Amniotic epithelial cell (primary cell): ENCODE measurements at places on chromosomes 11 and 22.

DNA sequence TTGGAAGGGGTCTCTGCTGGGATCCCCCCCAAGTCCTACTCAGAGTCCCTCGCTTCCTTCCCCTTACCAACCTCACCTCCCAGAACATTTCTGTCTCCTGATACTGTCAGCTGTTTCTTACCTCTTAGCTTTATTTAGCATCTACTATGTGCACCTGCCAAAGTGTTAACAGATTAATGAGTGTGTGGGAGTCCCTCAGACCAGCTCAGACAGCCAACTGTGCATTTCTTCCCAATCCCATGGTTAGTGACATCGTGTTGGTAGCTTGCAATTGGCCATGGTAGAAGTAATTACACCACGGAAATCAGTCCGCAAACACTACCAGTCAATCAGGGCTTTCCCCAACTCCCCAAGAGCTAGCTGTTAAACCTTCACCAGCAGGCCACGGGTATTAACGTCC is 150.6 kb downstream of the DSCAML1 start:
- no peak for DNase-seq

DNA sequence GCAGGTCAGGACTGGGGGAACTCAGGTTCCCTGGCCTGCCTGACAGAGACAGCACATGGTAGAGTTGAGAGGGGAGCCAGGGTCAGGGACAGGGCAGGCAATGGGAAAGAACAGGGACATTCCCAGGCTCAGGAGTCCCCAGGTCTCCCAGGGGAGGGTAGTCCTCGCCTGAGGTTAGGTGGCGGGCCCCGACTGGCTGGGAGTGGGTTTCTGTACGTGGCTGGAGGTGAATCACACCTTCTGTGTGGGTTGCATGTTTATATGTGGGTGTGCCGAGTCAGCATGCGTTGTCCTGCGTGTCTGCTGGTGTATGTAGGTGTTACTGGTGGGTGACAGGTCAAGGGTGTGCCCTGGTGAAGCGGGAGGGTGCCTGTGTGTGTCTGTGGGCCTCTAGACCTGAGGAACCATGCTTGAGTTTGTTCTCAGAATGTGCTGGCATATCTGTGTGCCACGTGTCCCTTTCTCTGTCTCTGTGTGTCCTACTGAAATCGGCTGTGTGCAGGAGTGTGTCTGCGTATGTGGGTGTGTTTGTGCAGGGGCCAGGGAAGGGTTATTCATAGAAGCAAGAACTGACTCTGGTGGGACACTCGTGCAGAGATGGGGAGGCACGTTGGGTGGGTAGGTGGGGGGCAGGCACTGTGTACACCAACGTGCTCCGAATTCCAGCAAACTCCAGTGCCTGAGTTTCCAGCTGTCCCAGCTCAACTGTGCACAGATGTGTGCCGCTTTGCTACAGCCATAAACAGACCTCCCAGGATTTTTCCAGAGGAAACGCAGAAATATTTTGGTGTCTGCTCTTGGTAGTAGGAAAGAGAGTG is 23.8 kb upstream of the OAF start:
- no peak for DNase-seq

- no peak for DNase-seq
Observed at GRCh38 chr11:112835591-112836255, 125.5 kb upstream of the NCAM1 start.

- peak; percentile 78 for DNase-seq
Observed at GRCh38 chr11:37504921-37505320, 906.9 kb upstream of the RAG2 start.

GRCh38 chr11:200224-201003 is 6.8 kb downstream of the BET1L start:
- DNase-seq, result no peak

DNA sequence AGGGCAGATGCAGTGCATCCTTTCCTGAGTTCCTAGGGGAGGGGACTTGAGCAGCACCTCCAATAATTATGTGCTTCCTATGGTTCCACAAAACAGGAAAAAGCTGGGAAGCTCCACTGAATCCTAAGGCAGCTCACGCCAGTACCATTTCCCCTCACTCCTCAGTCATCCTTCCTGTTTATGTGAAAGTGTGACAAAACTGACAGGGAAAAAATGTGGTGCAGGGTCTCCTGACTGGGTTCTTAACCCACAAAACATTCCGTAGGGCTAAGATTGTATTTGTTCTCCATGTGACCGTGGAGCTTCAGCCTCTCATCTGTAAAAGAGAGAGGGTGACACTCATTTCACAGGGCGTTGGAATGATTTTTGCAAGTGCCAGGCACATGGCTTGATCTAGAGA is 12.2 kb upstream of the LYVE1 start:
- no peak for DNase-seq

DNA sequence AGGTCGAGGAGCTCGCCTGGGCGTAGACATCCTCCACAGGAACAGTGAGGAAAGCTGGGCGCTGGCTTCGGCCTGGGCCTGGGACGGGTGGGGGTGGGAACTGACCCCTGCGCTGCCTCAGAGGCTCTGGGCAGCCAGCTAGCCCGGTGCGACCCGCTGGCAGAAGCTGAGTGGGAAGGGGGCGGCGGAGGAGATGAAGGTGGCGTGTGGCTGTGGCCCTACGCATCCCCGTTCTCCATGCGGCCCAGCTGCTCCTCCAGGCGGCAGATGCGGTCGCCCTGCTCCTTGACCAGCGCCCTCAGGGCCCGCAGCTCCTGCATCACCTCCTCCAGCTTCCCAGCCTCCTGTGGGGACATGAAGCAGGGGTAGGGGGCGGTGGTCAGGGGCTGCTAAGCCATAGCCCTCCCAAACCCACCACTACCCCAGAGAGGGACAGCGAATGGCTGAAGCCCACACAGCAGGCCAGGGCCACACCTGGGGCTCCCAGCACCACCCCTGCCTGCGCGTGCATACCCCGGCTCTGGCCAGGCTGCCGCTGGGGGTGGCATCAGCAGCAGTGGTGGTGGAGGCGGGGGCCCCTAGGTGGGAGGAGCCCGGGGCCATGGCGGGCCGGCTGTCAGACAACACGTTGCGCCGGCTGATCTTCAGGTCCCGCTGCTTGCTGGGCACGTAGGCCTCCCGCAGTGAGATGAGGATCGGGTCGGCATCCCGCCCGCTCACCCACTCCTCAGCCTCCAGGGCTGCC is 848 bp upstream of the PTPRCAP start:
- DNase-seq, result no peak

- DNase-seq, result no peak
Observed at GRCh38 chr22:44116331-44116730, 64.4 kb upstream of the PARVG start.

GRCh38 chr22:17115945-17116565 is 5.1 kb downstream of the TMEM121B start:
- DNase-seq, result no peak

GRCh38 chr11:60370252-60370810 is 8.0 kb upstream of the MS4A7 start:
- no peak for DNase-seq

- peak; percentile 93 for DNase-seq
Observed at GRCh38 chr11:35190804-35191348, 51.9 kb downstream of the CD44 start.

GRCh38 chr11:131463649-131464425 is 93.4 kb downstream of the NTM start:
- DNase-seq, result no peak

- no peak for DNase-seq
Observed at GRCh38 chr11:111120161-111120560, 125.4 kb upstream of the POU2AF2 start.

DNA sequence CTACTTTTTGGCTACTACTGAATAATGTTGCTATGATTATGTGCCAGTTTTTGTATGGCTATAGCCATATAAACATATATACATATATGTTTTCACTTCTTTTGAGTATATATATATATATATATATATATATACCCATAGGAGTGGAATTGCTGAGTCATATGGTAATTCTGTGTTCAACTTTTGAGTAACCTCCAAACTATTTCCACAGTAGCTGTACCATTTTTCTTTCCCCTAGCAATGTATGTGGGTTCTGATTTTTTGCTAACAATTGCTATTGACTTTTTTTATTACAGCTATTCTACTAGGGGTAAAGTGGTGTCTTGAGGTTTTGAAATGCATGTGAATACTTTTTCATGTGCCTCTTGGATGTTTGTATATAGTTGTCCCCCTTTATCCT is 30.4 kb downstream of the CBL start:
- peak; percentile 21 for DNase-seq

DNA sequence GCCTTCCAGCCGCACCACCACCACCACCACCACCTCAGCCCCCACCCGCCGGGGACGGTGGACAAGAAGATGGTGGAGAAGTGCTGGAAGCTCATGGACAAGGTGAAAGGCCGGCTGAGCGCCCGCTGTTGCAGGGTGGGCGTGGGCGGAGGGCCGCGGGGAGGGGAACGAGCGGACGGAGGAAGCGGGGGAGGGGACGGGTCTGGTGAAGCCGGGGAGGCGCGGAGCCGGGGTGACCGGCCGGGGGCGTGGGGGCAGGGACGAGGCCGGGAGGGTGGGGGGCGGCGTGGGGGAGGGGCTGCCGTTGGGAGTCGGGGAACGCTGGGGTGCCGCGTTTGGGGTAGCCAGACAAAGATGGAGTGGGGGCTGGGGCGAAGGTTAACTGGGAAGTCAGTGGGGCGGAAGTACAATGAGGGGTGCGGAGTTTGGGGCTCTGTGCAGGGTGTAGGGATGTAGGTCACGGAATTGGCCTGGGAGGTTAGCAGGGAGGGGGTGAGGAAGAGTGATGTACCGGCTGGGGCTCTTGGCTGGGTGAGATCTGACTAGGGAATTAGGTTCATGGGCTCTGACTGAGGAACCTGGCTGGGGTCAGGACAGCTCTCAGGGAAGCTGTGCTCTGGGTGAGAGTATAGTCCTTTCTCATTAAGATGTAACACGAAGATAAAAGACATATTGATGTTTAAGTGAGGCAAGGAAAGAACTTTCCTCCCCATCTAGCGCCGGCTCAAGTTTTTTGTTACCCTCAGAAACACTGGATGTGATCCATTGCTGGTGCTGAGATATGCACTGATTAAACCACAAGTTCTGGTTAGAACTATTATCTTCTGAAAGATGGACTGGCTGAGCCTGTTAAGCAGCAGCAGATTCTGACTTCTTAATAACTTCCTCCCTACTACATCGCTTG is 624 bp downstream of the CBL start:
- peak; percentile 32 for DNase-seq

DNA sequence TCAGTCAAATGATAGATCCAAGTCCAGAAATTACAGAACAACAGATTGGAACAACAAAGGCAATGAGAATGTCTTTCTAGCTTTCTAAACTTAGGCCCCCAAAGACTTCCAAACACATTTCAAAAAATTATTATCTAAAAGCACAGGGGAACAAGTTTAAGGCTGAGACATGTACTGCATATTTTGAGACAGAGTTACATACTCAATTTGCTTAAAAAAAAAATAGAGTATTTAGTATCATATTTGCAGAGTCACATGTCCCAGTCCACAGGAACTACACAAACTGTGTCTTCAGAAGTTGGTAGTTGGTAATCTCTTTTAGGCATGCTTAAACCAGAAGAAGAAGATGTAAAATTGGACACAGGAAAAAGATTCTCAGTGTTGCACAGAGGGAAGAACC is 127.2 kb downstream of the MAML2 start:
- no peak for DNase-seq

- no peak for DNase-seq
Observed at GRCh38 chr11:9893474-9893873, 229.6 kb downstream of the SWAP70 start.

GRCh38 chr22:48715511-48715910 is 1112.2 kb downstream of the BRD1 start:
- DNase-seq, result no peak

- no peak for DNase-seq
Observed at GRCh38 chr11:119706887-119707286, 22.1 kb downstream of the NECTIN1 start.

DNA sequence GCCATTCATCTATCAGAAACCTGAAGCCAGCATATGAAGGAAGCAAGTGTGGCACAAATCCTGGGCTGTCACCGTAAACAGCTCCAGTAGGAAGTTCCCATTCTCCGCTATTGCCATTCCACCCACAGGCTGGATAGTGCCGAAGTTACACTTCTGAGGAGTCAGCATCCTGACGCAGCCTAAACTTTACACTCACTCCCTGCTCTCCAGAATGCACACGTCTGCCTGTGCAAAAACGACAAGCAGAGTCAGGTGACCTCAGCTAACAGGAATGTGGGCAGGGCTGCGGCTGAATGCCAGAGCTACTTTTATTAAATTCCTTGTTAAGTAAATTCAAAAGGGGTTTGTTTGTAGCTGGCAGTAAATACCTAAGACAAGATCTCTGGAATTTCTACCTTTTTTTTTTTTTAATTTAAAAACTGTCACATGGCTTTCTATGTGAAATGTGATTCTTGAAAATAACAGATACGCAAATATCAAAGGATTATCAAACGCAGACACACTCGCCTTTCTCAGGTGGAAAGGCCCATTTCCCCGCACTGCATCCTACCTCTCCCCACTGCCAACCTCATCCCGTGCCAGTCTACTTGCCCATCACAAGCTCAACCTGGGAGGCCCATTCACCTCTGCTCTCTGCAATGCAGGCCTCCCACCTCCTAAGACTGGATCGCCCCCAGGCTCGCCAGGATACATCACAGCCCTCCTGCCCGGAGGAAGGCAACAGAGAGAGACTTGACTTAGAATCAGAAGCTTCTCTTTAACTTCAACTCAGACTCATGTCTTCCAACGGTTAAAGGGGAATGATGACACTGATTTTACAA is 33.5 kb downstream of the NFRKB start:
- peak; percentile 92 for DNase-seq

DNA sequence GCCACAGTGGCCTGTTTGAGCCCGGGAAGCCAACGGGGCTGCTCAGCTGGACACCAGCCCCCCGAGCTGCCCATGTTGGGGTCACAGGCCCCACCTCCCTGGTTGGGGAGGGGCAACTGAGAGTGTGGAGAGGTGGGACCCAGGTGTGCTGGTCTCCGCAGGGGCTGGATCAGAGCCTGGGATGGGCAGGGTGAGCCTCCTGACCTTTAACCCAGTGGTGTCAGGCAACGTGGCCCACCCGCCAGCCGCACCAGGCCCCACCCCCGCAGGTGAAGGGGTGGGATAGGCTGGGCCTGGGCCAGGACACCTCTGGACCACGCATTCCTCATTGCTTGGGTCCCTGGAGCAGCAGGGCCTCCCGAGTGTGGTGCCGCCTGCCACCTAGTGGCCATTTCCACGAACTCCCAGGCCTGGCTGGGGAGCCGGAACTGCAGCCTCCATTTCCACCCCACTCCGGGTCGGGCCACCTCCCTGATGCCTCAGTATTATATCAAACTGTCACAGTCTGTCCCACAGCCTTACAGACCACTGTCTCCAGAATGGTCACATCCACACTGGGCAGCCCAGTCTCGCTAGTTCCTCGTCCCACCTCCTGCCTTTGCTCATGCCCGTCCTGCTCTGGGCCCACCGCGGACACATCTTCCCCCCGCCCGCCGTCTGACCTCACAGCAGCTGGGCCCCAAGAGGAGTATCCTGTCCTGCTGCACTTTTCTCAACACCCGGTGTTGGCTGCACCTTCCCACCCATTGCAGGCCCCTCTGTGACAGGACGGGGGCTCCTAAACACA is 13.3 kb upstream of the PPP6R3 start:
- DNase-seq, result peak; percentile 45
